ENCODE measurements at places on chromosomes 2 and 18.
A peak's percentile ranks its signal among the peaks of the same experiment; 100 is the strongest.

- peak; percentile 82 for DNase-seq
Measured at GRCh38 chr2:55153584-55154299, 78.4 kb downstream of the CLHC1 start.

DNA sequence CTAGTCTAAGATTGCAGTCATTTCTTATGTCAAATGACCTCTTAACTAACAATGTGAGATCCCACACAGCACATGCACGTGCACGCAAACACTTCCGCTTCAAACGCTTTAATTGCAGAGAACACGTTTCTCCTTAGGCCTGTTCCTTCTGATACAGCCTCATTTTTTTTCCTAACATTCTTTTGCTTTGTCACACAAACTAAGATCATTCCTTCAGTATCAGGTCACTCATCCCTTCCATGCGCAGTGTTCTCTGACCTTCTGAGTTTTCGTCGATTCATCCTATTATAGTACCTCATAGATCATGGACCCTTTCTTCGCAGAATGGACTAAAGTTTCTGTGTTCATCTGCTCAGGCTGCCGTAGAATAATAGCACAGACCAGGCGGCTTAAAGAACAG lies 327.1 kb upstream of the CDH19 start:
- no peak for DNase-seq

DNA sequence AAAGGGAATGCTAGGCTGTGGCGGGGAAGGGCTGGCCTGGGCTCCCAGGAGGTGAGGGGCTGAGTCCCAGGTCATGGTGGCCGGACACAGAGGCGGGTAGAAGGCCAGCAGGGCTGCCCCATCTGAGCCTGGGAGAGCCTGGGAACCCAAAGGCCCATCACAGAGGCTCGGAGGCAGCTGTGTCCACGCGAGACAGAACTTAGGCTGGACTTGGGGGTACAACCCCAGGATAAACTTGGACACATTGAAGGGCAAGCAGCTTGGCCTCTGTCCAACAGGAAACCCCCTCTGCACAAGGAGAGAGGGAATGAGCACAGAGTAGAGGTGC lies 95.9 kb downstream of the ZFP36L2 start:
- no peak for DNase-seq

DNA sequence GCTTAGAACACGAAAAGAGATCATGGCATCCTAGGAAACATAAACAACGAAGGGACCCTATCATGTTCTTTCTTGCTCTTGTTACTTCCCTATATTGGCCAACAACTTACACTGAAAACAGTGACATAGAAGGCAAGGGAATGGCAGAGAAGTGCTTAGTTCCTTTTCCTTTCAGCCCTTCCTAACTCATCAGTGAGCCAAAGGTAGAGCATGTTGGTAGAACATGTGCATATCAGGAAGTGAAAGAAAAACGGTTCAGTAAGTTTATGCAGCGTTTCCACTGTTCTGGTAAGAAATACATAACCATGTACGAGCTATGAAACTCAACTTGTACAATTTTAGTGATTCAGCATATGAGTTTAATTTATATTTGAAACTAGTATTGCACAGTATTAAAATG lies 21.7 kb downstream of the AKAIN1 start:
- DNase-seq, result no peak

DNA sequence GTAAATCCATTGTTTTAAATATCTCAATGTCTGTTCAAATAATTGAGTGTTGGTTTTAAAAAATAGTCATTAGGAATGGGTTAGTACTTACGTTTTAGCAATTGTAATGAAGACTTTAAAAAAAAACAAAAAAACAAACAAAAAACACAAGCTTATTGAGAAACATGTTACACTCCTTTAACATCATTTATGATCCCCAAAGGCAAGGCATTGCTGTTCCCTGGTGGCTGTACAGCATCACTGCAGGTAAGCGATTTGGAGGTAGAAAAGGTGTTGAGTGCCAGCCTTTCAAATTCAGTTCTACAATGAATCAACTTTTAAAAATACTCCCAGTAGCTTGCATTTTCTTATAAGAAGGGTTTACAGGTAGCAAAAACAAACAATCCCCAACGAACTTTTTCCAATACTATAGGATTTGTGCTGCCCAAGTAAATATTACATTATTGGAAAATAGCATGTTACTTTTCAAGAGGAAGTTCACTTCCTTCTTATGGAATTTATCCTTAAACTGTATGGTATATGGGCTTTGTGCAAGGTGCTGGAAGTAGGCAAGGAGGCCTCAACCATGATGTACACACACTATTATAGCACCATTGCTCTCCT lies 27.5 kb downstream of the CNRIP1 start:
- DNase-seq, result peak; percentile 30

- DNase-seq, result no peak
Measured at GRCh38 chr2:73141896-73142295, 29.1 kb upstream of the RAB11FIP5 start.

GRCh38 chr2:240922982-240923537 lies 16.9 kb downstream of the CROCC2 start:
- DNase-seq, result no peak

DNA sequence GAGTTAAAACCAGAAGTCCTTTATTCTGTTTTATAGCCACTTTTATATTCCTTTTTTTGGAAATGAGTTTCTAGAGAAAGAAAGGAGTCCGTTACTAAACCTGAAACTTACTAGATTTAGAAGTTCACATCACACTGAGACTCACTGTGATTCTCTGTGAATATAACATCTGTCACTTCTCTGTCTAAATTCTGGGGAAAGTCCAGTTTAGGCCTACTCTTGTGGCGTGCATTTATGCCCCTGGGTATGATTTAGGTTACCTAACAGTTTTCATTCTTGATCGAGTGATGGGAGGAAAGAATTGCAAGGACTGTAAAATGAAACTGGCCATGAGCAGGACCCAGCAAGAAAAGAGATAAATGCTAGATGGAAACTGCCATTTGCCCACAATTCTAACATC lies 449.6 kb downstream of the SPAG16 start:
- no peak for DNase-seq

GRCh38 chr2:147449323-147449991 lies 395.4 kb upstream of the ACVR2A start:
- DNase-seq, result no peak

GRCh38 chr2:70360661-70361270 lies 58.9 kb upstream of the FAM136A start:
- DNase-seq, result no peak

GRCh38 chr2:144519934-144520731 lies at the start of gene ZEB2:
Gene ZEB2 (minus strand): TSS chr2:144520119. CDS start chr2:144517350, 2,769 bp downstream.
- DNase-seq, result peak; percentile 91

- DNase-seq, result no peak
Measured at GRCh38 chr2:79393107-79393685, 119.7 kb upstream of the CTNNA2 start.

DNA sequence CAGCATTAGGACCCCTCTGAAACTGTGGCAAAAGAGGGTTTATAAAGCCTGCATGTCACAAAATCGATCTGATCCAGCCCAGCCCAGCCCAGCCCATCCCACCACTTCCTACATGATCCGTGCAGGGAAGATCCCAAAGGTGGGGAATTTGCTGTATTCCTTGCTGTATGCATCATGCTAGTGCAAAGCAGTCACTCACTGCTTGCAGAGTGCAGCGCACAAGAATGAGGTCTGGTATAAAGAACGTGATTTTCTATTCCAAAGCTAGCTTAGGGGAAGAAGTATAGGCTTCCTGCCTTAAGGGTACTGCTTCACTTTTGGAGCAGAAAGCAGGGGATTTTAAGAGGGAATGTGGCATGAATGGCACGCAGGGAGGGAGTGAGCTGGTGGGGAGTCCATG lies 18.9 kb upstream of the SERPINB11 start:
- DNase-seq, result no peak

GRCh38 chr18:35139517-35139916 lies 98.3 kb downstream of the MAPRE2 start:
- DNase-seq, result no peak

DNA sequence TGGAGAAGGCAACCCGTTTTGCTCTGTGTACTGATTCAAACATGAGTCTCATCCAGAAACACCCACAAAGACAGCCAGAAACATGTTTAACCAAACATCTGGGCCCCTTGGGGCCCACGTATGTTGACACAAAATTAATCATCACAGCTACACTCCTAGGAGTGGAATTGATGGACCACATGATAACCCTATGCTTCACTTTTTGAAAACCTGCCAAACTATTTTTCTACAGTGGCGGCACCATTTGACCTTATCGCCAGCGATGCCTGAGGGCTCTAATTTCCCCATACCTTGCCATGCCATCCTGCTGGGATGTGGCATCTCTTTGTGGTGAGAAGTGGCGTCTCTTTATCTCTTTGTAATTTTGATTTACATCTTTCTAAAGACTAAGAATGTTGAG lies 38.5 kb downstream of the PSMG2 start:
- DNase-seq, result peak; percentile 58

- no peak for DNase-seq
Measured at GRCh38 chr18:10979411-10979810, 170.0 kb downstream of the PIEZO2 start.

DNA sequence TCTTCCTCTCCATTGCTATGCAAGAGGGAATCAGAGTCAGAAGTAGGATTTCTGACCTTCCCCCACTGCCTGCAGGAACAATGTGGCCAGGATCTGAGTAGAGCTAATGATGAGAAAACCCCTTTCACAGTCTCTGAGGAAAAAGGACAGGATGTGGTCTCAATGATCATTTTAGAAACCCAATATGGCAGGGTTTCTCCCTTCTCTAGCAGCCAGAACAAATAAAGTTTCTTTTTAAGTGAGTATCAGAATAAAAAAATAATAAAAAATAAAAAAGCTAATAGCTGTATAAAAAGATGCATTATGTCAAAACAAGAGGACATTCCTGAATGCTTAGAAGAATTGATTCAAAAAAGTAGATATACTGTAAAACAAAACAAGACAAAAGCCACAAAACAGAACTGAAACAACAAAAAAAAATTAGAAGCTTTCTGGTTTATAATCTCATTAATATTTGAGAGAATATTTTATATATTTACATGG lies 1124.9 kb upstream of the ZEB2 start:
- no peak for DNase-seq

DNA sequence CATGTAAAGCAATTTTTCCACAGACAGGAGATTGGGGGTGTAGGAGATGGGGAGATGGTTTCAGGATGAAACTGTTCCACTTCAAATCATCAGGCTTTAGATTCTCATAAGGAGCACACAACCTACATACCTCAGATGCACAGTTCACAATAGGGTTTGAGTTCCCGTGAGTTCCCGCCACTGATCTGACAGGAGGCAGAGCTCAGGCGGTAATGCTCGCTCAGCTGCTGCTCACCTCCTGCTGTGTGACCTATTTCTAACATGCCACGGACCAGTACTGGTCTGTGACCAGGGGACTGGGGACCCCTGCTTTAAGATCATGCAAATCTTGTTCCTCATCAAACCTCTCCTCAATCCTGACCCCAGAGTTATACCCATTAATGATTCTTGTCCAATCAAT lies 70.1 kb downstream of the RPE start:
- DNase-seq, result no peak

GRCh38 chr2:29024882-29025430 lies 43.9 kb downstream of the TOGARAM2 start:
- peak; percentile 15 for DNase-seq

DNA sequence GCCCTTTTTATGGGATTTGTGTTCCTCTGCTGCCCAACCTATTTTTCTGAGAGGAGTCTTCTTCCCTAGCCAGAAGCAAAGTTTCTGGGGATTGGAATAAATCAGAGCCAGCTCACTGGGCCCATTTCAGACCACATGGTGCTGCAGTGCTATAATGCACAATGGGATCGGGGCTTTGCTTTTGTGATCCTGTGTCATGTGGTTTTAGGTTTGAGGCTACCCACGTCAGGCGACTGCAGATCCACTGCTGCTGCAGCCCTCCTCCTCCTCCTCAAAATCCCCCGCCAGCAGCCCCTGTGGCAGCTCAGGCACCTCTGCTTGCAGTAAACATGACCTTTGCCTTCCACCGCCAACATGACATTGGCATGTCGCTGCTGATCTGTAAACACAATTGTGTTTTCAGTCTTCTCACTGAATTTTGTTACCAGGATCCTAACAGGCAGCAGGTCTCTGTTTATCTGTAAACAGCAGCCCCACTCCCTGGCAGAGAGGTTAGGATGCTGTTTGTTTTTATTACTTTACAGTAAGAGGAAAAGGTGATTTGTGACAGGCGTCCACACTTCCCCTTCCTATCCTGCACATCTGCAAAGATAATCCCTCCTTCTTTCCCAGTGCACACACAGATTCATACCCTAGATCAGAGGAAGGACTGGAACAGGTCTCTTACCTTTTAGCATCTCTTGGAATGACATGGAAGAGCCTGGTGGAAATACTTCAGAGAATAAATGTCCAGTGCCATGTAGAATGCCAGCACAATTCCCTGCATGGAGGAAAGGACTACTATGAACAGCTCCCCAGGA lies 130.8 kb downstream of the FOXI3 start:
- no peak for DNase-seq

GRCh38 chr2:191401287-191401686 lies 156.1 kb downstream of the MYO1B start:
- DNase-seq, result peak; percentile 63

DNA sequence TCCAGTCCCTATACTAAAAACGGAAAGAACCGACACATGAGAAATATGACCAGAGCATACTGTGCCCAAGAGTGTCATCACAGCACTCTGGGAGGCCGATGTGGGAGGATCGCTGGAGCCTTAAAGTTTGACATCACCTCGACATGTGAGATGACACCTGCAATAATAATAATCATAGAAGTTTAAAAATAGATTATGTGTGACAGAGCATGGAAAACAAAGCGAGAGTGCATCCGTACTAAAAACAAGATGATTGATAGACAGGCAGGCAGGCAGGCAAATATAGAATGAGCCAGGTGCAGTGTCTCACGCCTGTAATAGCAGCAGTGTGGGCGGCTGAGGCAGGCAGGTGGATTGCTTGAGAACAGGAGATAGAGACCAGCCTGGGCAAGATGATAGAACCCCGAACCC lies 114.8 kb upstream of the ANKRD30BL start:
- DNase-seq, result no peak

DNA sequence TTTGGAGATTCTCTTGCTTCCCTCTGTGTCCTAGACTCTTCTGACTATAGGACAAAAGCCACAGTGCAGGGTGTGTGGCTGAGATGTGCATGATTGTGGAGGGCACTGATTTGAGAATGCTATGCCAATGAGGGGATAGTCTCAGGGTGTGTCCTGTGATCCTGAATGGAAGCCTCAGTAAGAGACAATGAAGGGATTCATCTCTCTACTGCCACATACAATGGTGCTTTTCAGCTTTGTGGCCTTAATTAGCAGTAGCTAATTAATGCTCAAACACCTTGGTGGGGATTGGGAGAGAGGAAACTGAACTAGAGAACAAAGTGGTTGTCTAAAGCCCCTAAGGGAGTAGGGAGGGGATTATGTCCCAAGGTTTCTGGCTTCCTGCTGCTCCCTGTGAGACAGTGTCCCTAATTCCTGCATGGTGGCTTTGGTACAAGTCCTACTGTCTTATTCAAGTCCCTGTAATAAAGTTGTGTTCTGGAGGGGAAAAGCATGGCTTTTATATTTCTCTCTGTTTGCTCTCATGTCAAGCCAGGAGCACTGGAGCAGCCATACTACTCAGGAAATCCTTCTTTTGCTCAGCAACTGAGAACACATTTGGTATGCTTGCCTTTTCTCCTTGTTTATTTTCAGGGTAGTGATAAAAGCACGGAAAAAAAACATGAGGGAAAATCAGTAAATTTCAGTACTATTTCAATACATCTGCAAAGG lies 415.2 kb upstream of the TCF4 start:
- DNase-seq, result no peak

- no peak for DNase-seq
Measured at GRCh38 chr18:63126134-63127069, 193.2 kb downstream of the BCL2 start.

- peak; percentile 39 for DNase-seq
Measured at GRCh38 chr2:48129293-48129950, 223.1 kb upstream of the FBXO11 start.

- DNase-seq, result no peak
Measured at GRCh38 chr2:223029287-223029686, 22.7 kb upstream of the KCNE4 start.

- no peak for DNase-seq
Measured at GRCh38 chr2:29304399-29305060, 189.3 kb downstream of the CLIP4 start.

Measured in fibroblast of villous mesenchyme (primary cell).